Urothelium cell line (cell line): ENCODE measurements at places on chromosomes 5 and 9.
A peak's percentile ranks its signal among the peaks of the same experiment; 100 is the strongest.

DNA sequence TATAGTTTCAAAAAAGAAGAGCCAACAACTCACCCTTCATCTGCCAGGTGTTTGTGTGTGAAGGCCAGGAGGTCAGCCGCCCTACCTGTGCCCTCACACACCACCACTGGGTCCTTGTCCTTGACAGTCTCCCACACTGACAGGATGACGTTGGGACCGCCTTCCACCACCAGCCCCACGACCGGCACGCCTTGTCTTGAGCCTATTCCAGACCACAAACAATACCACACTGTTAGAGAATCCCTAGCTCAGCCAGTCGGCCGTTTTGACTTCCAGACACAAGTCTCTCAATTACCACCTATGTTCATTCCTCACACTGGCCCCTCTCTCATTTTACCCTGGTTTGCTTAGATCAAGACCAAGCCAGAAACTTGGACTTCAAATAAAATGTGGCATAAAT is 66.1 kb downstream of the TRPM6 start:
- peak; percentile 25 for DNase-seq

- no peak for DNase-seq
Observed at GRCh38 chr5:111488353-111488752, 24.0 kb downstream of the STARD4 start.

DNA sequence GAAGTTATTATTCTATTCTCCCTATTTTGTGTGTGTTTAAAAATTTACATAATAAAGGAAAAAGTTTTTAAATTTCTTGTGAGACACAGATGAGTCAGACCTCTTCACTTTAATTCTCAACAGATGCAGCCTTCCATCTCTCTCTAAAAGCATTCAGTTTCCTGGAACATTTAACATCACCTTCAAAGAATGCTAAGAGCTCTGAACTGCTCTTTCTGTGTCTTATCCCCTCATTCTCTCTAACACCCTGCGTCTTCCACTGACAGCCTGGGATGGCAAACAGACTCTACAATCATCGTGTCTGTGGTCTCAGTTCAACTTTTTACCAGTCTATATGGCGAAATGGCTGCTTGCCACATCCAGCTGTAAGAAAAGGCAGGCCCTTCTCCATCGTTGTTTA is 173.0 kb downstream of the HINT1 start:
- no peak for DNase-seq

DNA sequence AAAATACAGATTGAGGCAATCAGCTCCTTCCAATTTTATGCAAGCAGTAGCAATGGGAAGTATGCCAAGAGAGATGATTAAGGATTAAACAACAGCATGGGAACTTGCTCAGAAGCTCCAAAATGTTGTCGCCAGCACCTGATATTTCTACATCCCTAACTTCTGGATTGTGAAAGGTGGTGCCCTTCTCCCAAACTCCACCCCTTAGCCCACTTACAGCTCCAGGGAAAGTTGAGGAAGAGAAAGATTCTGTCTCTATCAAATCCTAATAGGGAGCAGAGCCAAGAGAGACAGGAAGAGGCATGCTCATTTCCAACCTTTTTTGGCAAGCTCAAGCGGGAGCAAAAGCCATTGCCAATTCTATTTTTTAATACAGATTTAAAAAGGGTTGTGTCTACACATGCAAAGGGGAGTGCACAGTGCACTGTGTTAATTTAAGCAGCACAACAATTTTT is 92.4 kb upstream of the NR3C1 start:
- DNase-seq, result no peak
